Thymus (tissue), 14 donors: ENCODE measurements at places on chromosomes 7 and 10. TPM values are rescaled to one million over a fixed set of nuclear protein-coding genes. Genes with fewer than 3 reads are reported as not detected.

DNA sequence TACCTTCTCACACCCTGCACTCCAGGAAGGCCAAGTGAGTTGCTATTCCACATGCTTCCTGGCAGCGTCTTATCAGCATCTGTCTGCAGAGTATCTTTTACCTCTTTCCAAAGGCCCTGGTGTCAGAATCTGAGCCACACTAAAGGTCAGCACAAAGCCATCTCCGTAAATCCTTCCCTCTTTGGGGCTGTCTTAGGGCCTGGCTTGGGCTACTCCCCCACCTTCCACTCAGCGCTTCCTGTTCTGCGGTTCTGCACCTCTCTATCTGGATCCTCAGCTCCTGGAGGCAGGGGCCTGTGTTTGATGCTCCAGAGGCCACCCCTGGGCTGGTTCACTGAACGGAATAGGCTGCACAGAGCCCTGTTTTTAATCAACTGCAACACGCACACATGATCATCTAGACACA is 334.8 kb upstream of the GALNT17 start:
- DNase-seq: no peak
- H3K36me3 ChIP-seq: no peaks in the 10 kb centered on the region
- H3K27me3 ChIP-seq: no peaks in the 10 kb centered on the region
- H3K4me1 ChIP-seq: peaks cover 6% of the 10 kb centered on the region
- H3K4me3 ChIP-seq: no peak overlapping the region
- H3K27ac ChIP-seq: peak overlapping the region; percentile 30

GRCh38 chr7:75614401-75614800 is 122.3 kb downstream of the SPDYE5 start:
- no peaks in the 10 kb centered on the region for H3K27me3 ChIP-seq
- H3K4me1 ChIP-seq: peaks cover 19% of the 10 kb centered on the region
- no peaks in the 10 kb centered on the region for H3K36me3 ChIP-seq
- no peak for DNase-seq
- H3K4me3 ChIP-seq: no peak overlapping the region

- no peak for DNase-seq
- no peaks in the 10 kb centered on the region for H3K36me3 ChIP-seq
- H3K4me3 ChIP-seq: no peak overlapping the region
- no peaks in the 10 kb centered on the region for H3K27me3 ChIP-seq
- H3K4me1 ChIP-seq: peaks cover 6% of the 10 kb centered on the region
- no peak overlapping the region for H3K27ac ChIP-seq
Observed at GRCh38 chr10:26787362-26787761, 73.4 kb downstream of the ABI1 start.

GRCh38 chr7:26122745-26123144 is 29.3 kb upstream of the NFE2L3 start:
- no peaks in the 10 kb centered on the region for H3K36me3 ChIP-seq
- no peaks in the 10 kb centered on the region for H3K4me1 ChIP-seq
- DNase-seq: no peak
- no peak overlapping the region for H3K4me3 ChIP-seq
- no peaks in the 10 kb centered on the region for H3K27me3 ChIP-seq

The AGBL3 gene
- polyA plus RNA-seq: 1.9 TPM
